ENCODE measurements at places on chromosomes 13 and 19.

DNA sequence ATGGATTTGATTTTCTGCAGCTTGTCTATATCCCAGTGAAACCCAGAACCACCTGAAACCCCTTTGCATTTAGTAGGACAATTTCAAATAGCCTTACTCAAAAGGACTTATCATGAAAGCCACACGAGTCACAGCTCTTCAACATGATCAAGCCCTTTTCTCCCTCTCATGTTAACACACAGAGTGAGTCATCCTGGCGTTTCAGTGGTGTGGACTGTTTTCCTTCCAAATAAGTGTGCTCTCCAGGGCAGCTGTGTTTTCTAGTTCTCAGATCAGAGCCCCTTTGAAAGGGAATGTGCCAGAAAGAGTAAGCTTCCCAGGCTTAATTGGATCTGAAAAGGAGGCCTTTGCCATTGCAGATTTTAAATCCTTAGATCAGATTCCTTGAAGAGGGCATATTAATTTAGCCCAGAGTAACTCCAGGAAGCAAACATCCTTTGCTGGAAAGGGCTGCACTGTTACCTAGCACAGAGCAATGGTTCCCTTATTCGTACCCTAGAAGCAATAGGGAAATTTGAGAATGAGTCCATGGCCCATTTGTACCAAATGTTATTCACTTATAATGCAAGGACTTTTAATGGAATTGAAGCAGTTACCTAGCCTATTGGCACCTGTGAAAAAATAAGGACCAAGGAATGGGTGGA is 51.3 kb downstream of the ERICH6B start:
- no peak for DNase-seq

- DNase-seq, result no peak
Measured at GRCh38 chr13:113150550-113151365, 7.7 kb upstream of the PROZ start.

DNA sequence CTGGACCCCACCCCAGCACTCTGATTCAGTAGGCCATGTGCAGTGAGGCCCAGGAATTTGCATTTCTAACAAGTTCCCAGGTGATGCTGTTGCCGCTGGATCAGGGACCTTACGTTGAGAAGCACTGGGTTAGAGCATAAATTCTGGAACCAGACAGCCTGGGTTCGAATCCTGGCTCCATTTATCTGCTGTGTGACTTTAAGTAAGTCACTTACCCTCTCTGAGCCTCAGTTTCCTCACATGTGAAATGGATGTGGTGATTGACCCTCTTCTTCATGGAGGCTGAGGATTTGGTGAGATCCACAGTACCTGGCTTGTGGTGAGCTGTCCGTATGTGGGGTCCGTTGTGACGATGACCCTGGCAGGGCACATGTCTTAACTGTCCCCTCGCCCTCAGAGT is 15.9 kb downstream of the HIPK4 start:
- DNase-seq, result no peak

- no peak for DNase-seq
Measured at GRCh38 chr13:107475753-107476453, 739.4 kb downstream of the LIG4 start.

- DNase-seq, result no peak
Measured at GRCh38 chr19:17398902-17399527, 5.0 kb upstream of the CCDC194 start.

- no peak for DNase-seq
Measured at GRCh38 chr19:34368338-34368737, 3.3 kb downstream of the GPI start.

GRCh38 chr13:70623239-70623638 is 515.0 kb upstream of the KLHL1 start:
- no peak for DNase-seq

DNA sequence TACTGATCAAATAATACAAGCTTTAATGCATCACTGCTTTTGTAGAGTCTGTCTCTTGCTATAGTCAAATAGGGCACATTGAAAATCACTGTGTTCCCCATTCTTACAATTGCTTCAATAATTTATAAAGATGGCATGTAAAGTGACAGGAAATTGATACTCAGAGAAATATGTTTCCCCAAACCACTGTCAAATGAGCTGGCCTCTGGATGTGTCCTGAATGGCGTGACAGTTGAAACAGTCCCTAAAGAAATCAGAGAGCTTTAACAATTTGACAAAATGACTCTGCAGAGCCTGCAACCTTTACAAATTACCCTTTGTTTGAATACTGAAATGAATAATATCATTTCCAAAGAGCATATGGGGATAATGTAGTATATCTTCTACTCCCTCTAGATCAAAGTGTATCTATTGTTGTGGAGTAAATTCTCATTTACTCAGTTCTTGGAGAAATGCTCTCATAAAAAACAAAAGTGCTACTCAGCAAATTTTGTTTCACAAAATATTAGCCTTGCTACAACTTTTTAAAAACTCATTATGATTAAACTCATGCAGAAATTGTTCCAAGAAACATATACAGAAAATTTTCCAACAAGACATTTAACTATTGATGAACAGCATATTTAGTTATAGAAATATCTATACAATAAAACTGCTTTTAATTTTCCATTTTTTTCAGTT is 763.2 kb upstream of the SPRY2 start:
- no peak for DNase-seq

GRCh38 chr13:46165485-46166223 is 16.3 kb downstream of the LCP1 start:
- DNase-seq, result peak; percentile 65

DNA sequence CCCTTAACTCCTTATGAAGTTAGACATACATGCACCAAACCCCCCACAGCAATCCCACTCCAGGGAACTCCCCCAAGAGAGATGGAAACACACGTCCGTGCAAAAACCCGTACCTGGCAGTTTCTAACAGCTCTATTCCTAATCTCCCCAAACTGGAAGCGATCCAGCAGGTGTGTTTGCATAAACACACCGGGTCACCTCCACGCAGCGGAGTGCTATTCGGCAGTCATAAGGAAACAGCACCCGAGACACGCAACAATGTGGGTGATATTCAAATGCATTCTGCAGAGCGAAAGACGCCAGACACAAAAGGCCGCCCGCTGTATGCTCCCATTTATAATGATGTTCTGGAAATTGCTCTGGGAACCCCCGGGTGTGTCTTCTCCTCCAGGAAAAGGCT is 6.8 kb upstream of the ZNRF4 start:
- DNase-seq, result no peak

DNA sequence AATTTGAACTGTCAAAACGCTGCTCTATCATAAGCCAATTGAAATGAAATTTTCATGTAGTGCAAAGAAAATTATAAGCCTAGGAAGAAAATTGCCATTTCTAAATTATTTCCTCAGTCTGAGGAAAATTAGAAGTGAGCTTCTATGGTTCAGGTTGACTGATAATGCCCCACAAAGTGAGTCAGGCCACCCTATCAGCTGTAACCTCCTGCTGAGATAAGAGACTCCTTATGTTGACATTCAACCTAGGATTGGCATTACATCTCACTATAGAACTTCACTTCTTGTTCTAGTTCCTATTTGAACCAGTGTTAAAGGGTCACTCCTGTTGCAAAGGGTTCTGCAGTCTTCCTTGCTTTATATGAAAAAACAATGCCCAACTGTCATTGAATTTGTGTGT is 32.6 kb upstream of the RFC3 start:
- DNase-seq, result no peak

- no peak for DNase-seq
Measured at GRCh38 chr19:51891193-51891747, 3.5 kb upstream of the ZNF577 start.

GRCh38 chr13:28429685-28430290 is 65.1 kb downstream of the FLT1 start:
- DNase-seq, result no peak

DNA sequence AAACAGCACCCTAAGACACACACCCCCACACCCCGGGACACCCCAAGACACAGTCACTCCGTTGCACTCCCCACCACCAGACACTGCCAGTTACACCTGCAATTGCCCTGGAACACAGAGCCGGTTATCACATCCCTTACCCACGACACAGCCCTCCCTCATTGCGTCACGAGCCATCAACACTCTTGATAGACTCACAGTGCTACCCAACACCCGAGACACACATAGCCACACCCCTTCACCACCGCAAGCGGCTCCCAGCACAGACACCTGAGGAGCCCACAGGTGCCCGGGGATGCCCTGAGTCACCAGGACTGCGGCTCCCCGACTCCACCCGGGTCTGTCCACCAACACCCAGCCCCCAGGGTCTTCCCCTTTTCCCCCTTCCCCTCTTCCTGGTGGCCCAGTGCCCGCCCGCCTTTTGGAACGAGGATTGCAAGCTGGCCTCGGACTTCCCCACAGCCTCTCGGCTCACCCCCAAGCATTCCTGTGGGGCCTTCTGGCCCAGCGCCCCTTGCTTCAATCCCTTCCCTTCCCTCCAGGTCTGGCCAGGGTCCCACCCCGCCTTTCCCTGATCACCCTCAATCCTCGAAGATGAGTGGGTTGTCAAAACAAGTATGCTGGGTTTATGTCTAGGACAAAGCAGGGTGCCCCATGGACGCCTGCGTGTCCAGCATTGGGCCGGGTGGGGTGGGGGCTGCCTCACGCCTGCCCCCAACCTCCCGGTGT is 1.7 kb upstream of the PTGER1 start:
- DNase-seq, result no peak

GRCh38 chr19:41478875-41479756 is 36.2 kb downstream of the ERICH4 start:
- DNase-seq, result no peak

DNA sequence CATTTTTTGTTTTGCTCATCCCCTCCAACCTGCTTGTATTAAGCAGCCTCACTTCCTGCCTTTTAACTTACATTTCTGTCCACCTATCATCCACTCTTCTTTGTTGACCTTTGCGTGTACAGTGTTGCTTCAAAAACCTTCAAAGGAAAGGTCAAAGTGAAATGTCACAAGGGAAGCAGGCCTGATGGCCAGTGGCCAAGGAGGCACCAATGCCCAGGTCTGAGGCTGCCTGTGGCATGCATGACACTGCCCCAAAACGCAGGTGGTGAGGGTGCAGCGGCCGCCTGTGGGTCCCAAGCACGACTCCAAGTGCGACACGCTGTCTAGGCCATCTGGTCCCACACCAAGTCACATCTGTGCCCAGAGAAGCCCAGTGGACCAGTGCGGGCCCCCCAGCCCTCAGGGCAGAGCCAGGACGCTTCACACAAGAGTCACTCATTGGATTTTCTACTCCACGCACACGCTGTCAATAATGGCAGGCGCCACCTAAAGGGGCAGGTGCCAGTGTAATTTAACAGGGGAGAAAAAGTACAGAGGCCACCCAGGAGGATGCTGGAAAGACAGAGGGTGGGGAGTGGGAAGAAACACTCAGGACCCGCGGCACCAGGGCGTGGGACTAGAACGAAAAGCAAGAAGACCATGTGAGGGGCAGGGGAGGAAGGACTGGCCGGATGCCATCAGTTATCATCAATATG is 23.5 kb downstream of the SLC7A1 start:
- DNase-seq, result no peak

- no peak for DNase-seq
Measured at GRCh38 chr19:5575590-5575989, 7.8 kb upstream of the TINCR start.

DNA sequence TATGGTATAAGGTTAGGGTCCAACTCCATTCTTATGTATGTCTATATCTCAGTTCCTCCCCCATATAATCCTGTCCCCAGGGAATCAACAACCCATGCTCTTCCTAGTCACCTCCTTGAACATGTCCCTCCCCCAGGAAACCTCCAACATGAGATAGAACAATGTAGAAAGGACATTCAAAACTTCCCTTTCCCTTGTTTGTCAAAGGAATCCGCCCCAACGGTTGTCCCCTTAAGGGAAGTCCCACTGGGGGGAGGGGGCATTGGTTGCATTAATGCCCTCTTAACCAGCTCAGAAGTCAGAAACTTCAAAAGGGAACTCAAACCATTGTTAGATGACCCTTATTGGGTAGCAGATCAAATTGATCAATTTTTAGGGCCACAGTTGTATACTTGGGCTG is 6.8 kb upstream of the ZNF561 start:
- no peak for DNase-seq

DNA sequence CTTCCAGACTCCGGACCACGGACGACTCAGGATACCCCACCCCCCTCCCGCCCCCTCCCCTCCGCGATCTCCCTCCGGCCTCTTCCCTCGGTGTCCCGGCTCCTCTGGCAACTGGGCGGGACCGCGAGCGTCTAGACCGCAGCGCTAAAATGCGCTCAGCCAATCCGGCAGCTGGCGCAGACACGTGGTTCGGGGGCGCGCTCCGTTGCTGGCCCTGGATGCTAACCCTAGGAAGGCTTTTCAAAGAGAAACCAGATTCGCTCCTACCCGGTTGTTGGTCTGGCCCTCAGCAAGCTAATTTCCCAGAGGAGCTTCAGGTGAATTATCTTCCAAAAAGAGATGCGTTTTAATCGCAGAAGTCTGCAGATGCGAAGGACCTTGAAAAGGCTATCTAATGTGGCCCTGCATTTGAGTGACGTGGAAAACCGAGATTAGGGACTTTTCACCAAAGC is at the start of gene DZIP1:
Gene DZIP1, minus strand, starts transcription at position 106 of the 452 bp plus-strand sequence. CDS start 2,677 bp downstream, outside the sequence.
- DNase-seq, result no peak

DNA sequence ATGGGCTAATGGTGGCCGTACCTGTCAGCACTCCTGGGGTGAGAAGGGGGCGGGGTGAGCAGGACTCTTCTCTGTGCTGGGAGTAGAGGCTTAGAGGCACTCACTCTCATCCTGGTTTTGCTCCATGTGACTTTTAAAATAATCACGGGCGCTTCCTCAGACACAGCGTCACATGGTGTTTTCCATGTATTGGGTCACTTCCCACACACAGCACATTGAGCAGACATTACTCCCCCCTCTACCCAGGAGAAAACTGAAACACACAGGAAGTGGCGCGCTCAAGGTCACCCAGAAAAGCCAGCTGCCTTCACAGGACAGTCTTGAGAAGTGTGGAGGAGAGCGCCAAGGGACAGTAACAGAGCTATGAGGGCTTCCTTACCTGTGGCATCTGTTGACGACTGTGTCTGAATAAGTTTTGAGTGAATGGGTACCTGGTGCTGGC is 23.2 kb downstream of the SPATA13 start:
- no peak for DNase-seq

GRCh38 chr19:35498984-35499527 is 8.8 kb upstream of the KRTDAP start:
- no peak for DNase-seq

DNA sequence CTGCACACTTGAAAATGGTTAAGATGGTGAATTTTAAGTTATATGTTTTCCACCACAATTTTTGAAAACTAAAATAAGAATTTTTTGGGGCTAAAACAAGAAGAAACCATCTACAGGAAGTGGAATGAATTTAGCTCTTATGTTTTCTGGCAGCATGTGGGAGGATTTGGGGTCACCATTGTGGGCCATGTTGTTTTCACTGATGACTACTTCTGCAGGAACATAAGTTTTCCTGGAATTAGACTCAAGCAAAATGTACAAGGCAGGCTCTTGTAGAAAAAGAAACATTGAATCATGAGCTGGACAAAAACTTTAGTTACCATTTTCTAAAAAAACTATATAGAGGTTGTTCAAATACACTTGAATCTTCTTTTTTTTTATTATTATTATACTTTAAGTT is 125.3 kb upstream of the C1QTNF9B start:
- DNase-seq, result no peak

- no peak for DNase-seq
Measured at GRCh38 chr13:45691667-45692066, 10.5 kb upstream of the CBY2 start.

Measured in activated CD4-positive, alpha-beta T cell treated with anti-CD3 and anti-CD28 coated beads, Interleukin-2, amount 50 U/mL, for 24 hours (primary cell).